ENCODE measurements at places on chromosomes 12 and 14.

- no peak for DNase-seq
- no peak overlapping the region for H3K4me3 ChIP-seq
- H3K27me3 ChIP-seq = no peaks in the 10 kb centered on the region
- H3K27ac ChIP-seq = no peak overlapping the region
- H3K36me3 ChIP-seq = no peaks in the 10 kb centered on the region
These were observed 94.4 kb downstream of the PPHLN1 start for GRCh38 chr12:42420395-42420794.

DNA sequence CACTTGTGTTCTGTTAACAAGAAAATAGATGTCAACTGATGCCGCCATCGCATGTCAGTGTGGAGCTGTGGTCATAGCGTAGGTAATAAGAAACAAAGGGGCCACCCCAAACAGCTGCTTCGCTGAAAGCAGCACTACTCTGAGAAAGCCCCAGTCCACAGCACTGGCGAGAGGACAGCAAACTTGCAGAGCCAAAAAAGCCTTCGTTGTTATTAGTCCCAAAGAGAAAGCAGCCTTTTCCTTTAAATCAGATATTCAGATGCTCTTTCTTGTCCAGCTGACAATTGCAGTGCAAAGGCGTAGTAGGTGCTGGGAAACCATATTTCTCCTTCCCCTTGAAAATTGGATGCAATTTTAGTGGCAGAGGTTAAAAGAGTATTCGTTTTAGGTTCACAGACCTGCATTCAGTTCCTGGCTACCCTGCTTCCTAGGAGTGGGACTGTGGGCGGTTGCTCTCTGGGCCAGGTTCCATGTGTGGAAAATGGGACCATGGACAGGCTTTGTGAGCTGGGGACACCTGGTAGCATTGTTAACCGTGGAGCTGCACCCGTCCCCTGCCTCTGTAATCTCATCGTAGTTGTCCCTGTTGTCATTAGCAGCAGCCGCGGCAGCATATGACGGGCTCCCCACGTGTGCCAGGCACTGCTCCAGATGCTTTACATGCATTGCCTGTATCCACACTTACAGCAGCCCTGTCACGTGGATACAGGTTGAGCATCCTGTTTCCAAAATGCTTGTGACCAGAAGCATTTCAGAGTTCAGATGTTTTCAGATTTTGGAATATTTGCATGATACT is 54.2 kb downstream of the ELK3 start:
- H3K27me3 ChIP-seq = no peaks in the 10 kb centered on the region
- H3K4me3 ChIP-seq = no peak overlapping the region
- no peak overlapping the region for H3K27ac ChIP-seq
- H3K4me1 ChIP-seq = no peaks in the 10 kb centered on the region

DNA sequence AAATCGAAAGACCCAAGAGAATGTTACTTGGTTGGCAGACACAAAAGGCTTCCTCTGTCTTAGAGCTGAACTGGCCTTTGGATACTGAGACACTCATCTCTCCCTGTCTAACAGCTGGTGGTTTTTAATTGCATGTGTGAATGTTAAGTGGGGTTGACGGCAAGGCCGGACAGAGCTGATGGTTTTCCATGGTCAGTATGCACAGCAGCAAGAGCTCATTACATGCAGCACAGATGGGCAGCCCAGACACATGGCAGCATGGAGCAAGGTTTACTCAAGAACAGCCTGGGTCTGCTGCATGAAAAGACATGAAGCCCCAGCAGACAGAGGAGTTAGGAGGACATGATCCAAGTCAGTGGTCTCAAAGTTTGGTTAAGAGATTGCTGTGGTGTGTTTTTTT is 27.8 kb upstream of the CACNA2D4 start:
- no peak for DNase-seq
- no peak overlapping the region for H3K4me3 ChIP-seq
- H3K27me3 ChIP-seq = no peaks in the 10 kb centered on the region
- no peaks in the 10 kb centered on the region for H3K4me1 ChIP-seq
- H3K27ac ChIP-seq = no peak overlapping the region
- H3K36me3 ChIP-seq = peaks cover 59% of the 10 kb centered on the region

DNA sequence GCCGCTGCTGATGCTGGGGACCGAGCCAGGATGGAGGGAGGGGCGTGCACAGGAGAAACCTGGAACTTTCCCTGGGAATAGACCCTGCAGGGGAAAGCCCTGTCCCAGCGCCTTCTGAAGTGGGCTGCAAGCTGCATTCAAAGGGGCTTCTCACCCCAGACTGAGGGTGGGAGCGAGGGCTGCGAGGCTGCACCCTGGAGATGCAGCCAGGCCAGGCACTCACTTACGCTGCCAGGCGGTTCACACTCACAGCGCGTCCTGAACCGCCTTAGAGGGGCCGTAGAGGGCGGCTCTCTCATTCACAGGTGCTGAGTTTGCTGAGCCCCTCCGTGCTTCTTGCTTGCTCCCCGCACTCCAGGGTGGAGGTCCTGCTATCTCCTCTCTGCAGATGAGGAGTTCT is 208.5 kb upstream of the C14orf180 start:
- no peak overlapping the region for H3K4me3 ChIP-seq
- no peak overlapping the region for H3K27ac ChIP-seq
- H3K27me3 ChIP-seq = no peaks in the 10 kb centered on the region
- DNase-seq = no peak

- DNase-seq = no peak
- no peak overlapping the region for H3K4me3 ChIP-seq
- H3K27me3 ChIP-seq = no peaks in the 10 kb centered on the region
- no peaks in the 10 kb centered on the region for H3K36me3 ChIP-seq
- H3K27ac ChIP-seq = no peak overlapping the region
- peaks cover 2% of the 10 kb centered on the region for H3K4me1 ChIP-seq
These were observed 13.3 kb upstream of the DTX1 start for GRCh38 chr12:113043240-113043639.

DNA sequence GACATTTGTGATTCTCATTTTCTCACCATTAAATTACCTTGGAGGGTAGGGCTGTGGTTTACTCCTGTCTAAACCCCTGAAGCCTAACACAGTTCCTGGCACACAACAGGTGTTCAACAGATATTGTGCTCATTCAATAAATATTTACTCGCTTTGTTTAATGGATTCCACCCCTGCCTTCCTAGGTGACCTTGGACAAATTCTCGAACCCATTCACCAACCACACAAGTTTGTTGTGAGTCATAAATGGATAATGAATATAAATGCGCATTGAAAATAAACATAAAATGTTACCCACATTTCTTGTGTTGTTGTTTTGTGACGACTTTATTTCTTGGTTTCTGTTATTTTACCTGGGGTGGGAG is 362 bp upstream of the TSFM start:
- H3K4me1 ChIP-seq = peaks cover 35% of the 10 kb centered on the region
- peaks cover 37% of the 10 kb centered on the region for H3K36me3 ChIP-seq
- no peak for DNase-seq
- H3K27ac ChIP-seq = peak overlapping the region; percentile 55
- H3K27me3 ChIP-seq = no peaks in the 10 kb centered on the region

DNA sequence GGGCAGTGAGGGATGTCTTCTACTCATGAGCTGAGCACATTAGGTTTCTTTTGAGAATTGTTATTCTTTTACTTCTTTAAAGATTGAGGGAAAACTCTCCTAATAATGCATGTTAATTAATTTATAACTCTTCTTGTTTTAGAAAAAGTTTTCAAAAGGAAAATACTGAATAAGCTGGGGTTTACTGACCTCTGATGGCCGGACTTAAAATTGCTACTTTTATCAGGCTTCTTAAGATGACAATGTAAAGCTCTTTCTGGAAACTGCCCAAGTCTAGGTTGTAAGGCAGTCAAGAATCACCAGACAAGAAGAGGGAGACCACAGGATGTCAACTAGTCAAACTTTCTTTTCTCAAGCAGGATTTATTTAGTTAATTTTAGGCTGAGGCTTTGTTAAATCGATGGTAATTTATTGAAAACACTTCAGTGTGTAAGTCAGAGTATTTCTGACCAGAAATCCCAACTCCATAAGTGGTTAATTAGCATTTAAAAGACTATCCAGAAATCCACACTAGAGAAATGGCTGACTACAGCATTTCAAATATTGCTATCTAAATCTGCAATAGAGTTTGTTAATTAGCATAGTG is 82.1 kb downstream of the AVPR1A start:
- H3K27ac ChIP-seq = no peak overlapping the region
- no peak overlapping the region for H3K4me3 ChIP-seq
- DNase-seq = peak; percentile 5

GRCh38 chr12:125151284-125151683 is 86.0 kb downstream of the AACS start:
- no peak overlapping the region for H3K4me3 ChIP-seq
- no peaks in the 10 kb centered on the region for H3K27me3 ChIP-seq
- H3K36me3 ChIP-seq = no peaks in the 10 kb centered on the region
- H3K4me1 ChIP-seq = no peaks in the 10 kb centered on the region
- H3K27ac ChIP-seq = no peak overlapping the region

DNA sequence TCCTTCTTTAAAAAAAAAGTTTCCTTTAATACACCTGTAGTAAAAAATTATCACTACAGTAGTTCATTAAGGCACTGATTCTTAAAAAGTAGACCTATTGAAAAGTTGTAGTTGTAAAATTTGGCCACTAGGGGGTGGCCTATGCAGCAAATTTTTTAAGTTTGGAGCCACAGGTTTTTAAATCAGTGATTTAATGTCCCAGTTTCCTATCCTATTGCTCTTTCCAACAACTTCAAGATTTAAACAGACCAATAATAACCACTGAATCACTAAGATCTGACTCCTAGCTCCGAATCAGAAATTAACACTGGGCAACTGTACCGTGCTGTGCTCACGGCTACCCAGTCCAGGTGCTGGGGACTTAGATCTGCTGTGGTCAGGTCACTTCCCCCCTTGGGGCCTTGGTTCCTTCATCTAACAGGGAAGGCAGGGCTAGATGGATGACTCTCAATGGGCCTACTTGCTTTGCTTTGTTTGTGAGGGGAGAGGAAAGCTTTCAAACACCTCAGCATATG is 279.3 kb downstream of the MED13L start:
- no peaks in the 10 kb centered on the region for H3K4me1 ChIP-seq
- peak; percentile 42 for DNase-seq
- peaks cover 80% of the 10 kb centered on the region for H3K36me3 ChIP-seq
- H3K27ac ChIP-seq = no peak overlapping the region
- no peaks in the 10 kb centered on the region for H3K27me3 ChIP-seq

DNA sequence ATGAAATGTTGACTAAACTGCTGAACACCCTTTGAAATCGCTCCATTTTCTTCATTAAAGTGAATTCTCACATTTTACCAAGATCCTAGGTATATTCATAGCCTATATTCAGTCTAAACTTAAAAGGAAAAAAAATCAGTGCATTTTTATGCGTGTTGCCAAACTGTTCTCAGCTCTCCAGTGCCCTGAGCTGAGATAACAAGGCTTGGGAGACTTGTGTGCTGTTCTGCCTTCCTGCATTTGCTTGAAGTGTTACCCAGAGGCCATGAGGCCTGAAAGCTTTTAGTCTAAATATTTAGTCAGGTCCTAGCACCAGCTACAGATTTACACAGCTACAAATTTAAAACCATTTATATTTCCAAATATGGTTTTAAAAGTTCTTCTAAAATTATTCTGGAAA is 8.6 kb upstream of the PALS1 start:
- no peak overlapping the region for H3K27ac ChIP-seq
- no peaks in the 10 kb centered on the region for H3K4me1 ChIP-seq
- peaks cover 2% of the 10 kb centered on the region for H3K27me3 ChIP-seq
- H3K4me3 ChIP-seq = no peak overlapping the region

- H3K36me3 ChIP-seq = no peaks in the 10 kb centered on the region
- no peak overlapping the region for H3K4me3 ChIP-seq
- no peak overlapping the region for H3K27ac ChIP-seq
These were observed 20.3 kb downstream of the FIGNL2 start for GRCh38 chr12:51827925-51828818.

- no peaks in the 10 kb centered on the region for H3K36me3 ChIP-seq
- H3K27me3 ChIP-seq = no peaks in the 10 kb centered on the region
- DNase-seq = no peak
- peaks cover 20% of the 10 kb centered on the region for H3K4me1 ChIP-seq
- H3K27ac ChIP-seq = no peak within 1 kb of the TSS
- H3K4me3 ChIP-seq = no peak within 1 kb of the TSS
These were observed at the start of gene PTPN21 for GRCh38 chr14:88554457-88555286. PTPN21 (minus strand) TSS chr14:88555007; CDS start chr14:88550417, 4,590 bp downstream.

GRCh38 chr12:57727758-57728395 is 10.7 kb downstream of the AGAP2 start:
- no peak for DNase-seq
- H3K4me3 ChIP-seq = no peak overlapping the region
- no peaks in the 10 kb centered on the region for H3K27me3 ChIP-seq
- H3K27ac ChIP-seq = no peak overlapping the region

DNA sequence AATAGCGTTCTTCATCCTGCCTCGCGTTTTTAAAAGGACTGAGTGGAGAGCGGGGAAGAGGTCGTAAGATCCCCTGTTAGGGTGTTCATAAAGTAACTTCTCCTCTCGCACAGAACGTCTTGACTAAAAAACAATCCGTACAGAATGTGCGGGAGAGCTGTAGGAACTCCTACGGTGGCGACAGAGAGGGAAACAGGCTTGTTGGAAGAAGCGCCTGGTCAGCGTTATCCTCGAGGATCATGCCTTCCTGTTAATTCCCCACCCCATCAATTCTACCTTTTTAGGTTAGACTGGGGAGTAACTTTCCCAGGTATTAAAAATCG is 399 bp upstream of the WASHC4 start:
- peaks cover 39% of the 10 kb centered on the region for H3K4me1 ChIP-seq
- H3K27me3 ChIP-seq = peaks cover 11% of the 10 kb centered on the region
- no peak for DNase-seq
- peaks cover 5% of the 10 kb centered on the region for H3K36me3 ChIP-seq
- peak overlapping the region; percentile 89 for H3K4me3 ChIP-seq

DNA sequence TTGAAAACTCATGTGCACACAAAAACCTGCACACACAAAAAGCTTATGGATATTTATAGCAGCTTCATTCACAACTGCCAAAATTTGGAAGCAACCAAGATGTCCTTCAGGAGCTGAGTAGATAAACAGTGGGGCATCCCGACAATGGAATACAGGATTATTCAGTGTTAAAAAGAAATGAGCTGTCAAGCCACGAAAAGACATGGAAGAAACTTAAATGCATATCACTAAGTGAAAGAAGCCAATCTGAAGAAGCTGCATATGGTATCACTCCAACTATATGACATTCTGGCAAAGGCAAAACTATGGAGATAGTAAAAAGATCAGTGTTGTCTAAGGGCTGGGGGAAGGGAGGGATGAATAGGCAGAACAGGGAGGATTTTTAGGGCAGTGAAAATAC is 5.2 kb upstream of the TPCN1 start:
- H3K36me3 ChIP-seq = no peaks in the 10 kb centered on the region
- H3K4me3 ChIP-seq = no peak overlapping the region
- no peak for DNase-seq
- peaks cover 46% of the 10 kb centered on the region for H3K4me1 ChIP-seq
- no peaks in the 10 kb centered on the region for H3K27me3 ChIP-seq

- peak overlapping the region; percentile 83 for H3K27ac ChIP-seq
- H3K36me3 ChIP-seq = no peaks in the 10 kb centered on the region
- peaks cover 25% of the 10 kb centered on the region for H3K4me1 ChIP-seq
- no peaks in the 10 kb centered on the region for H3K27me3 ChIP-seq
These were observed 44.4 kb downstream of the ANO6 start for GRCh38 chr12:45260104-45260815.

- H3K36me3 ChIP-seq = no peaks in the 10 kb centered on the region
- no peaks in the 10 kb centered on the region for H3K4me1 ChIP-seq
- no peaks in the 10 kb centered on the region for H3K27me3 ChIP-seq
- no peak for DNase-seq
- no peak overlapping the region for H3K4me3 ChIP-seq
- no peak overlapping the region for H3K27ac ChIP-seq
These were observed 62.7 kb downstream of the LRRK2 start for GRCh38 chr12:40287369-40287975.
